ENCODE measurements at places on chromosomes 16 and 17.

DNA sequence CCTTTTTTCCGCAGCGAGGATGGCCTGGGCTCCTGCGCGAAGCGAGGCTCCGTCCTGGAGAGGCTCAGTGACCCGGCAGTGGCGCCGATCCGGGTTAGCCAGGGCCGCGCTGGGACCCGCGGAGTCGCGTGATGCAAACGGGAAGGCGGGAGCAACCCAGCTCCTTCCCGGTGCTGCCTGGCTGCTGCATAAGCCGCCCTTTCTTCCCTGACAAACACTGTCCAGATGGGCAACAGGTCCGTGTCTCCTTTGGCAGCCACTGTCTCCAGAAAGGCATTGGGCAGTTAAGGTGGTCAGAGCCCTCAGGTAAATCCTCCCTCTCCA is 21.8 kb upstream of the ZNHIT3 start:
- no peak for DNase-seq

DNA sequence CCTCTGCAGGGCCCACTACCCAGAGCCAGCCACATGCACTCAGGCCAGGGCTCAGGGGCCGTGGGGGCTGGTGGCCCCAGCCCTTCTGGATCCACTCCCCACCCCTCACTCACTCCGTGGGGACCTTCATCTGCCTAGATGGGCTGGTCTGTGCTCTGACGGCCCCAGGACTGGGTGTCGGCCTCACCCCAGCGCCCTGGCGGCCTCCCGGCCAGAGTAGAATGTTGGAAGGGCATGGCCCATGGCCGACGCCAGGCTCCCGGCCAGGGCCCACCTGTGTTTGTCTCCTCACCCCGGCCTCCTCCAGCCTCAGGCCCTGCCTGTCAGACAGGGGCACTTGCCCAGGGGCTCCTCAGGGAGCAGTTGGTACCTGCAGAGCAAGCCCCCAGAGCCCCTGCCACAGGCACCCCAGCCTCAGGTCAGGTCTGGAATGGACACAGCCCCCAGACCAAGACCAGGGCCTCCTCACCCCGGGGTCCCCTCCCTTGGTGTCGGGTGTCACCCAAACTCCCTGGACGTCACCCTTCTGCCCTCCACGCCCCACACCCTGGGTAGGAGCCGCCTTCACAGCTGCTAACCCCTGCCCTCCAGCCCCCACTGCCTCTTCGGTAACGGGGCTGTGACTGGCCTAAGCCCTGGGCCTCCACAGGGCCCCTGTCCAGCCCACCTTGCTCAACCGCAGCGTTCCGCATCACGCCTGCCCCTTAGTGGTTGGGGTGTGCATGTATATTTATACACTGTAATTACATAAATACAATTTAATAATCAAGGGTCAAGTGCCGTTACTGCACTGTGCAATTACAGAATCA is 3.0 kb upstream of the CDH15 start:
- DNase-seq = peak; percentile 42

DNA sequence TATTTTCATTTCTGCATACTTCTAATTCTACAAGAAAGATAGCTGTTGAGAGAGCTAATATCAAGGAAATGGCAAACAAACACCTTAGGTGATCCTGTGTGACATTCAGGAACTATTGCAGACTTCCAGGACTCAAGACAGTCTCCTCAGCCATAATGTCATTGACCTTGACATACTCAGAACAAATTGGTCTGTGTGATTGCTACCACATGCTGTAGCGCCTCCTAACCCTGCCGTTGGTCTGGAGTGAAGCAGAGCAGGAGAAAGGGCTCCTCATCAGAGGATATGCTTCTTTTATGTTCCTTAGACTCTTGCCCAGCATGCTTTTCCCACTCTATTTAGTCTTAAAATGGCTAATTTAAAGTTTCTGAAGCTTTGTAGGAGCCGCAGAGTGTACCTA is 194.2 kb upstream of the TBX2 start:
- no peak for DNase-seq

DNA sequence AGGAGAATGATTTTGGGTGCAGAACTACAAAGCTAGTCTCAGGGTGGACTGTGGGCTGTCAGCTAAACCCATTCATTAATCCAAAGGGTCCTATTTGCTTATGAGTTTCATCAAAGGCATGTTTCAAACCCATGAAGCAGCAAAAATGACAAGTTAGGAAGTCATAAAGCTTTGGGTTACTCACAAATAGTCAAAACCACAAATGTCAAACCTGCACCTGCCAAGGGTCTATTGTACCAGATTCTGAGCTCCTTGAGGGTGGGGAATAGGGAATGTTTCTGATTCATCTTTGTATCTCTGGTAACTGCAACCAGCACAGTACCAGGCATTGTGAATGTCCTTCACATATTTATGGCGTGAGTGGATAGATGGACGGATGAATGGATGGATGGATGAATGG is 317.7 kb downstream of the MAF start:
- no peak for DNase-seq

DNA sequence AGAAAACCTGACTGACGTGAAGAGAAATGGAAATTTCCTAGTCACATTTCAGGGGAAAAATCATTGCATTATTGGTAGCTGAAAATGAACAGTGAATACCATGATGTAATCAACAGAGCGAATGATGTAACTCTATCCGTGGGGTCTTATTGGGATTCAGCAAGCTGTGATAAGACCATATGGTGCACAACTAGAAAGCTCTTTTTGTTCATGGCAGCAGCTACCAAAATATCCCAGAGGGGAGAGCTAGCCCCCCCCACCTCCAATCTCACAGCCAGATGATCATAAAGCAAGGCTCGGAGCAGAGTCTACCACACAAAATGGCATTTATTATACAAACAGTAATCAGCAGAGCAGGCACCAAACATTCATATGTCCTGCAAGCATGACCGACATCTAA is 22.2 kb upstream of the DNAH17 start:
- no peak for DNase-seq

DNA sequence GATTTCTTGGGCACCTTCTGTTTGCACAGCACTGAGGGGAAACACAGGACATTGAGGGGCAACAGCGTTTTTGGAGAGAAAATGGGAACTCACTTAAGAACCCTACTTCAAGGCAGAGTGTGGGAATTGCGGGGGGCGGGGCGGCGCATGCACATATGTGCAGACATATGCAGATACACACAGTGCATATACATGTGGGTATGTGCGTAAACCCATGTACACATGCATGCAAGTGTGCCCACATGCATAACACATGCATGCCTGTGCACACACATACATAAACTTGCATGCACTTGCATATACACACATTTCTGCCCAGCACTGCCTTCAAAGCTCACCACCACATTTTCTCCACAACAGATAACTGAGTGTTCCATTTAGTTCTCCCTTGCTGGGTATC is 32.4 kb downstream of the NLRC5 start:
- DNase-seq = no peak

DNA sequence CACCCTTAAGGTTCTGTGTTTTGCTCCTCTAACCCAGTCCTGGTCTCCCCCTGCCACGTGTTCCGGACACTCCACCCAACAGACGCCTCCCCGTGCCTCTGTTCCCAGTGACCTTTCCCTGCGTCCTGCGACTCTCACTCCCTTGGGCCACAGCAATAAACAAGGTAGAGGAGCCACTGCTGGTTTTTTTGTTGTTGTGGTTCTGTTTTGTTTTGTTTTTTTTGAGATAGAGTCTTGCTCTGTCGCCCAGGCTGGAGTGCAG is 3.7 kb upstream of the NPW start:
- no peak for DNase-seq

- no peak for DNase-seq
These were observed 1.2 kb upstream of the NCBP3 start for GRCh38 chr17:3847165-3847670.

DNA sequence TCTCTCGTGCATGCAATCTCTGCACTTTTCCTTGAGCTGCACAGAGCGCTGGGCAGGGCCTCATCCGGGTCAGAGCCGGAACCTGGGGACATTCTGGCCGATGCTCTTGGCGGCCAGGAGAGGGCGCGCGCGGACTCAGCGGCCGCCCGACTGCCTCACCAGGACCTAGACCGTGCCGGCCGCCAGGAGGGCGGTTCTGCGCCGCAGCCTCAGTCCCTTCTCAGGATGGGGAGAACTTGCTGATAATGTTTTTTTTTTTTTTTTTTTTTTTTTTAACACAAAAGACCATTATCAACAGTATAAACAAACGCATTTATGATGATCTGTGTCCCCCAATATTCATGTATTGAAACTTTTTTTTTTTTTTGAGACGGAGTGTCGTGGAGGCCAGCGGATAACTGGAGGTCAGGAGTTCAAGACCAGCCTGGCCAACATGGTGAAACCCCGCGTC is 8.1 kb upstream of the FLYWCH2 start:
- peak; percentile 84 for DNase-seq

- DNase-seq = no peak
These were observed 19.1 kb downstream of the ZFHX3 start for GRCh38 chr16:73028721-73029361.

DNA sequence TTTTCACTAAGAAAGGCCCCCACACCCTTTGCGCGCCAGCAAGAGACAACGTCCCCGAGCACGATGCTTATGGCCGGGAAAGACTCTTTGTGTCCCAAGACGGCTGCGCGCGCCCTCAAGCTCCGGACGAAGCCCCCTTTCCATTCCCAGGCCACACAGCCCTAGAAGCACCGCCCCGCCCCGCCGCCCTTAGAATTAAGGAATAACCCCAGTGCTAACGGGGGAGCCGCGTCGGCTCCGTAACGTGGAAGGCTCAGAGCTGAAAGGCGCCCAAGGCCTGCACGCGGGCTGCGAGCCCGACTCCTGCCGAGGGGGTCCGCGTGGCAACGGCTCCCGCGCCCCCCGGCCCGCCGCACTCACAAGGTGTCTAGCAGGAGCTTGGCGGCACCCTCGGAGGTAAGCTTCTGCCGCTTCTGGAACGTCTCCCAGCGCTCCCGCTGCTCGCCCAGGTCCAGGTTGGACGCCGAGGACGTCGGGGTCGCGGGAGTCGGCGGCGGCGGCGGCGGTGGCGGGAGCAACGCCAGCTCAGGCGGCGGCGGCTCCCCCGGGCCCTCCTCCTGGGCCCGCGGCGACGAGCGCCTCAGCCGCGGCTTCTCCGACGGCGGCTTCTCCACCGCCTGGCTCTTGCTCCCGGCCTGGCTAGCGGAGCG is 477 bp downstream of the CENPV start:
- peak; percentile 21 for DNase-seq

- DNase-seq = no peak
These were observed 320.8 kb downstream of the SLC39A11 start for GRCh38 chr17:72771734-72772133.

DNA sequence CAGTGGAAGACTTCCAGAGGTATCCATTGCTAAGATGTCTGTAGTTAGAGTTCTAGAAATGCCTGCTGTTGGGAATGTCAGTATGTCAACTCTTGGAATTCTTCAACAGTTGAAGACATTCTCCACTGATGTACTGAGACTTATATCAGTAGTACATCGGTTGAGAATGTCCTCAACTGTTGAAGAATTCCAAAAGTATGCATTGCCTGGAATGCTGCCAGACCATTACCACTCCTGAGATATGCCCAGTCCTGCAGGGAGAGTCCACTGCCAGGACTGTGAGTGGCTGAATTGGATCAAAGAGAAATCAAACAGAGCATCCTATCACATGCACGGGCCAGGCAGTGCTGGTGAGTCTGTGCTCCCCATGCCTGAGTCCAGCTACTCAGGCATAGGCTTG is 42.0 kb downstream of the IL21R start:
- DNase-seq = no peak

- no peak for DNase-seq
These were observed 141.8 kb downstream of the LAT start for GRCh38 chr16:29126616-29127015.

DNA sequence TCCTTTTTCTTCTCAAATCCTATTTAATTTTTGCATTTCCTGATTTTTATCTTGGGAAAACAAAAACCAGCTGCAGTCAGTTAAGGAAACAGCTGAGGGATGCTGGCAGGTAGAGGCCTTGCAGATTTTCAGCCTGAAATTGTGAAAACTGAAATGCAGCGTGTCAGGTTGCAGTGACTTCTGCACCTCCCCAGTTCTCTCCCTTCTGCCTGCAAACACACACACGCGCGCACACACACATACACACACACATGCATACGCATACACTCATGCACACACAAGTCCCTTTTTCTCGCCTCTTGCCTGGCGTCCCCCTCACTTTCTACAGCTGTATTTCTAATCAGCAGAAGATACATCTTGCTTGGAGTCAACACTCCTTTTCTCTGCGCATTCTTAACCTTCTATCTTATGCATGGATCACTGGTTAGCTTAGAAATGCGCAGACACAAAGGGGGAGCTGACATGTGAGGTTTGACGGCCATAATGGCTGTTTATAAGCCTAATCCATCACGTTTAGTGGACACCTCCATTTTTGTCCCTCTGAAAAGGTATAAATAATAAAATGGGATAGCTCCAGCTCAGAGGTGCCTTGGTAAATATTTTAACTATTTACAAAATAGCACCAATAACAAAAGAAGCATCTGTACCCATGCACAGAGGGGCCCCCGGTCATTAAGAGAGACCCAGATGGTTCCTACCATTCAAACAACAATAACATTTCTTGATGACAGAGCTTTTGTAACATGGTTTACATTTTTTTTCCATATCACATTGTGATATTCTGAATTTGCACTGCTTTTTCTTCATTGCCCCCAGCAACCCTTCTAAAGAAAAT is 392.1 kb upstream of the SALL1 start:
- no peak for DNase-seq

- DNase-seq = no peak
These were observed 5.5 kb downstream of the SLC13A2 start for GRCh38 chr17:28478712-28479615.

DNA sequence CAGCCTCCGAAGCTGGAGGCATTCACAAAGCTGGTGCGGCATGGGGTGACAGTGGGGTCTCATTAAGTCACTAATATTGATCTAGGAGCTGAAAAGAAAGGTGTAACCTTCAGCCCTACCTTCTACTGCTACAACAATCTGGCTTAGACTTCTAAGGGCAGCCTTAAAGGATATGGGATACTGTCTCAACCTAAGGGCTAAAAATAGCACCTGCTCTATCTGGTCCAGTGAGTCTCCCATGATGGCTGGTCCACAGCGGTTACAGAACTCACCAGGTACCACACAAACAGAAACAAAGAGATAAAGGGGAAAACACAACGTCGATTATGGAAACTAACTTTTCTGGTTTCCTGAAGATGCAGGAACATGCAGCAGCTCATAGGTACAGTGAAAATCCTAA is 115.8 kb downstream of the SMG6 start:
- DNase-seq = no peak

GRCh38 chr16:27853651-27854050 is 209.9 kb downstream of the GSG1L start:
- no peak for DNase-seq

DNA sequence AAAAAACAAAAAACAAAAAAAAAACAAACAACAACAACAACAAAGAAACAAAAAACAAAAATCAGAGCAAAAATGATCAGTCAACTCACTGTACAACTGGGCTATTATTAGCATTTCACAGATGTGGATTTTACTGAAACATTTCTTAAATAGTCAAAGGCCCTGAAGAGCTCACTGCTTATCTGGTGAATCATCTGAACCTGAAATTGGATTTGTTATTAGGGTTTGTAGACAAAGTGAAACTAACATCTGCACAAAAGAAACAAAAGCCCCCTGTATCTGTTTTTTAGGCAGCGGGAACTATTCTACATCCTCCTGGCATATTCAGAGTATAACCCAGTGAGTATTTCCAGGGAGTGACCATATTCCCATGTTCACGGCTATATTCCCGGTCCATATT is 32.6 kb upstream of the KSR1 start:
- no peak for DNase-seq

GRCh38 chr17:681738-682529 is 32.7 kb downstream of the VPS53 start:
- no peak for DNase-seq

All from Calu3 (cell line).